Activated naive CD4-positive, alpha-beta T cell treated with anti-CD3 and anti-CD28 coated beads, Interleukin-2, amount 10 ng/mL, durations not matched to agents 5 hours and 36 hours (primary cell): ENCODE measurements at places on chromosomes 5 and 9. TPM values are rescaled to one million over a fixed set of nuclear protein-coding genes. Genes with fewer than 3 reads are reported as not detected.

Gene KLF4
- 0.28 TPM for total RNA-seq

Gene RPP25L
- 32.5 TPM for total RNA-seq

Gene SLCO6A1
- total RNA-seq, result not detected

Gene DNAH5
- total RNA-seq, result not detected

Gene FUT7
- total RNA-seq, result 1.7 TPM

Gene ENTREP1
- not detected for total RNA-seq

Gene TTC39B
- total RNA-seq, result 24.8 TPM

Gene FAM153A
- 40.4 TPM for total RNA-seq

Gene GRXCR2
- total RNA-seq, result not detected

Gene STRBP
- 23.0 TPM for total RNA-seq

Gene GABRP
- total RNA-seq, result not detected

Gene EFNA5
- total RNA-seq, result not detected

Gene MAP1B
- 0.02 TPM for total RNA-seq

Gene SHOC1
- not detected for total RNA-seq

Gene RGS3
- total RNA-seq, result 33.3 TPM

Gene PCDHGA7
- not detected for total RNA-seq

Gene IFNA6
- total RNA-seq, result not detected

Gene KIAA1958
- total RNA-seq, result 6.8 TPM

Gene FIBCD1
- total RNA-seq, result not detected

Gene BTNL3
- not detected for total RNA-seq

Gene PCDHGB6
- total RNA-seq, result not detected

Gene GABRB2
- not detected for total RNA-seq

Gene OR1L8
- not detected for total RNA-seq

Gene PCDHA3
- total RNA-seq, result not detected

Gene MTX3
- total RNA-seq, result 12.9 TPM

Gene IFNA13
- total RNA-seq, result not detected

Gene MARCOL
- not detected for total RNA-seq

Gene KIF27
- total RNA-seq, result 4.2 TPM

Gene EDIL3
- total RNA-seq, result not detected

Gene CCDC112
- total RNA-seq, result 1.6 TPM

Gene FAM221B
- total RNA-seq, result not detected

Gene NOXA1
- total RNA-seq, result 1.2 TPM

Gene IL31RA
- total RNA-seq, result not detected

Gene MFAP3
- 27.4 TPM for total RNA-seq

Gene TRIM7
- 0.88 TPM for total RNA-seq

Gene GLRA1
- total RNA-seq, result not detected

Gene SLC27A6
- not detected for total RNA-seq

Gene PCDHGB7
- 0.08 TPM for total RNA-seq

Gene TRPM6
- not detected for total RNA-seq

Gene PCDHAC2
- total RNA-seq, result not detected

Gene CER1
- total RNA-seq, result not detected

Gene IL13
- 4.9 TPM for total RNA-seq

Gene AMBP
- total RNA-seq, result not detected
